ENCODE measurements at places on chromosomes 2 and 18. TPM values are rescaled to one million over a fixed set of nuclear protein-coding genes. Genes with fewer than 3 reads are reported as not detected.

The COPS7B gene
- polyA plus RNA-seq = 55.3 TPM

The ACTG2 gene
- polyA plus RNA-seq = 0.64 TPM

The SIX3 gene
- not detected for polyA plus RNA-seq

The GAL3ST2 gene
- polyA plus RNA-seq = 0.87 TPM

The DNER gene
- polyA plus RNA-seq = 9.1 TPM

The MOCOS gene
- polyA plus RNA-seq = 0.65 TPM

The FAM124B gene
- polyA plus RNA-seq = 3.2 TPM

The SNORC gene
- 1.2 TPM for polyA plus RNA-seq

The TUBA3E gene
- not detected for polyA plus RNA-seq

The CDK15 gene
- polyA plus RNA-seq = 1.5 TPM

The ICA1L gene
- 16.1 TPM for polyA plus RNA-seq

The ACTR3 gene
- 181 TPM for polyA plus RNA-seq

The FSIP2 gene
- polyA plus RNA-seq = 2.9 TPM

The ABHD1 gene
- polyA plus RNA-seq = 1.1 TPM

The ZRANB3 gene
- polyA plus RNA-seq = 8.9 TPM

The REG3A gene
- polyA plus RNA-seq = not detected

The GPR35 gene
- 1.3 TPM for polyA plus RNA-seq

The CFC1 gene
- polyA plus RNA-seq = not detected

The GLI2 gene
- 9.1 TPM for polyA plus RNA-seq

The REG1B gene
- not detected for polyA plus RNA-seq

The PIEZO2 gene
- polyA plus RNA-seq = 30.7 TPM

The LIPT1 gene
- polyA plus RNA-seq = 15.0 TPM

The VWA3B gene
- polyA plus RNA-seq = 0.85 TPM

The AGXT gene
- 0.15 TPM for polyA plus RNA-seq

The CCL20 gene
- polyA plus RNA-seq = 0.64 TPM

The TMEM237 gene
- 58.6 TPM for polyA plus RNA-seq

The SCN9A gene
- polyA plus RNA-seq = 2.3 TPM

The CNGA3 gene
- not detected for polyA plus RNA-seq

The SPHKAP gene
- polyA plus RNA-seq = 0.38 TPM

The OR6B2 gene
- not detected for polyA plus RNA-seq

The KLHL41 gene
- polyA plus RNA-seq = 1.6 TPM

The LAMA1 gene
- 90.4 TPM for polyA plus RNA-seq

The XDH gene
- polyA plus RNA-seq = 0.11 TPM

The GCG gene
- polyA plus RNA-seq = not detected

The UGT1A4 gene
- not detected for polyA plus RNA-seq

The RAB27B gene
- polyA plus RNA-seq = 6.2 TPM

The CNDP1 gene
- polyA plus RNA-seq = 0.86 TPM

The DNAH6 gene
- polyA plus RNA-seq = 0.48 TPM

The LAMA3 gene
- polyA plus RNA-seq = 3.1 TPM

The UGT1A9 gene
- polyA plus RNA-seq = 0.18 TPM

The CD226 gene
- 2.3 TPM for polyA plus RNA-seq

The SPEG gene
- polyA plus RNA-seq = 11.4 TPM

The FAM237A gene
- not detected for polyA plus RNA-seq

The SLC40A1 gene
- polyA plus RNA-seq = 118 TPM

The GDF7 gene
- 4.9 TPM for polyA plus RNA-seq

The CD8B2 gene
- polyA plus RNA-seq = 0.40 TPM

The RGPD3 gene
- polyA plus RNA-seq = 0.63 TPM
